Activated CD4-positive, CD25-positive, alpha-beta regulatory T cell treated with anti-CD3 and anti-CD28 coated beads, Interleukin-2, amount 50 U/mL, for 72 hours (primary cell): ENCODE measurements at places on chromosomes 16 and 17.
A peak's percentile ranks its signal among the peaks of the same experiment; 100 is the strongest.

DNA sequence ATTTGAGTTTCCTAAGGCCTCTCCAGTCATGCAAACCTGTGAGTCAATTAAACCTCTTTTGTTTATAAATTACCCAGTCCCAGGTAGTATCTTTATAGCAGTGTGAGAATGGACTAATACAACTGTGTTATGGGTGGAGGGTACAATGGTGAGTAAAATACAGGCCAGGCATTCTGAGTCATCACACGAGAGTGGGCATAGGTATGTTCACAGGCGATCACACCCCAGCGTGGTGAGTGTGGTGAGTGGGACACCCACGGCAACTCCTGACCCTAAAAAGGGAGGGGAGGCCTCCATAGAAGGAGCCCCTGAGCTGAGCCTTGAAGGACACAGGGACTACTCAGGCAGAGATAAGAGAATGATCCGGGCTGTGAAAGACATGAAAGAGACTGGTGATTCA, 22.6 kb upstream of the MAPT start:
- DNase-seq: no peak

DNA sequence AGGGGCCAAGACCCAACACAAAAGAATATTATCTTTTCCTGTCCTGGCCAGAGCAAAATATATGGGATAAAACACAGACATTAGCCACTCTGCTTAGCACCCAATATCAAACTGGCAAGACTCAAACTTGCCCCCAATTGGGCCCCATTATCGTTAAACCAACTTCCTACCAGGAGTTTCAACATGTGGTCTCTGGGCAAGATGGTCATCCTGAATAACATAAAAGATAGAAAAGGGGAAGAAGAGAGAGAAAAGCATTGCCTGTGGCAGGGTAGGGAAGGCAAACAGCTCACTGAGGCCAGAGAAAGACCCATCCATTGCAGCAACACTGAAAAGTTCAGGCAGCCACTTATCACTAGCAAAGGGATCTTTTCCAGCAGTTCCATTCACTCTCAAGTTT, 502.1 kb downstream of the KIF2B start:
- no peak for DNase-seq

DNA sequence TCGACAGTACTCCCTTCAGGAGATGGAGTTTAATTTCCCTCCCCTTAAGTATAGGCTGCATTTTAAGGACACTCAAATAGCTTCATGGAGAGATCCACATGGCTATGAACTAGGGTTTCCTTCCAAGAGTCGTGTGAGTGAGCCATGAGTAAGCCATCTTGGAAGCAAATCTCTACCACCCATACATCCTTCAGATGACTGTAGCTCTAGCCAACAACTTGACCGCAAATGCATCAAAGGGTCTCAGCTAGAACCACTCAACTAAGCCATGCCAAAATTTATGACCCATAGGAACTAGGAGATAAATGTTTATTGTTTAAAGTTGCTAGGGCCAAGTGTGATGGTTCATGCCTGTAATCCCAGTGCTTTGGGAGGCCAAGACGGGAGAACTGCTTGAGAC, 43.4 kb downstream of the METTL16 start:
- DNase-seq: no peak

DNA sequence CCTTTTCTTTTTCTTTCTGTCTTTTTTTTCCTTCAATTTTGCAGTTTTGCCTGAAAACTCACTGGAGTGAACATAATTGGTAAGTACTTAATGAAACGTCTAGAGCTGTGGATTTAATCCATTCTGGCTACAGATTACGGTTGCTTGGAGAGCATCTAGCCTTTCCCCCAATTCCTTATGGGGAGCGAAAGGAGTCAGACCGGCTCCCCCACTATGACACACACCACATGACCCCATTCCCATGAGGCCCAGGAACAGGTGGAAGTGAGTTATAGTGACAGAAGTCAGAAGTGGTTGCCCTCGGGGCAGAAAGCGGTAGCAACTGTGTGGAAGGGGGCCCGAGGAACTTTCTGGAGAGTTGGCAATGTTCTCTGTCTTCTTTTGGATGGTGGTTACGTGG, 41.2 kb downstream of the EMP2 start:
- DNase-seq: no peak

GRCh38 chr16:30473231-30474073, 910 bp downstream of the ITGAL start:
- DNase-seq: peak; percentile 70

GRCh38 chr16:12345349-12345748, 368.8 kb downstream of the SNX29 start:
- DNase-seq: no peak

DNA sequence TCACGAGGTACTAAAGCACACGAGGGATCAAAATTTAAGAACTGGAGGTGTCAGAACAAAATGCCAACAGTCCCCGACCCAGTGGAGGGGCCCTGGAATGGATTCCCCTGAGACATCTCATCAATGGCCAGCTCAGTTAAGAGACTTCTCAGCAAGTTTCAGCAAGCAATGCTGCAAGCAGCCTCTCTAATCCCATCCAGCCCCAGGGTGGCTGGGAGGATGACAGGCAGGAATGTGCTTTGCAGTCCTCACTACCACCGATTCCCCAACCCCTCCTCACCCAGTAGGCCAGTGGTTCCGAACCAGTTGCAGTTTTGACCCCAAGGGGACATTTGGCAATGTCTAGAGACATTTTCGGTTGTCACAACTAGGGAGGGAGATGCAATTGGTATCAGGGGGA, 8.7 kb downstream of the GPRC5B start:
- DNase-seq: no peak

- no peak for DNase-seq
Observed at GRCh38 chr16:82880346-82880745, 253.6 kb downstream of the CDH13 start.

DNA sequence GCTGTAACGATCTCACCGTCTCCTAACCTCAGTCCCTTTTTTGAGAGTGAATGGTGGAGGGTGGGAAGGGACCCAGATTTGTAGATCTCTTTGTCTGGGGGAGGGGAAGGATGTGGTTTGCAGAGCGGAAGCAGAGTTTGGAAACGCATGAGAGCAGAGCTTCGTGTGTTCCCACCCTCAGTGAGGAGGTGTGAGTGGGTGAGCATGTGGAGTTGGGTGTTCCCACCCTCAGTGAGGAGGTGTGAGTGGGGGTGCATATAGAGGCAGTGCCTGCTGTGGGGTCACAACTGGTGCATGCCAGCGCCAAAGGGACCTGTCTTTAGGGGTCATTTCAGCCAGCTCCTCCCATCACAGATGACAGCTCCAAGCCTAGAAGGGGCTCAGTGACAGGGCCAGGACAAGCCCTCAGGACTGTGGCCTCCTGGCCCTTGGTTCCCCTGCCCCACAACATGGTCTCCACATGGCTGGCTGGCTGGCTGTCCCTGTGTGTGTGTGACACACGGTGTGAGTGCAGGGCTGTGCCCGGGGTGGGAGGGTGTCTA, 1.8 kb upstream of the CISD3 start:
- DNase-seq: no peak
